ENCODE measurements at places on chromosomes 3 and 15.

DNA sequence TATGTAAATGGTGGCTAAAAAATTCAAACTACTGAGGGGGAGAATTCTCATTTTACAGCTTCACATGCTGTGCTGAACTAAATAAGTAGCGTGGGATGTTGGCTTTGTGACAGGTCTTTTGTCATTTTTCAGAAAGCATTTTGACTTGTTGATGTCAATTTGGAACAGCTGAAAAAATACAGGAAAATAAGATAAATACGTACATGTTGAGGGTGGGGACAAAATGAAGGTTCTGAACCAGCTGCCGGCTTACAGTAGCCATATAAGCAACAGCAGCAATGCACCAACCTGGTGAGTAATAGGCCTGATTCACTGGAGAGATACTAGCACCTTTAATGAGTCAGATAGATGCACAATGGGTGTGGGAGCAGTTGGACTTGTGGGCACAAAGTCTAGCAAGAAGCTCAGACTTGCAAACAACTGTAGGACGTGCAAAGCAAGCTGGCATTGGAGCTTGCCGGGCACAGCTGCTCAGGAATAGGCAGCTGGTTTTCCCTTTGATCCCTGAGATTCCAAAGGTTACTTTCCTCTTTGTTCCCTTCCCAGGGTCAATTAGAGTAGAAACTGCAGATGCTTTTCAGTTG is 12.9 kb downstream of the B3GNT5 start:
- H3K27ac ChIP-seq: no peak overlapping the region
- no peaks in the 10 kb centered on the region for H3K27me3 ChIP-seq
- no peak overlapping the region for H3K4me3 ChIP-seq

- H3K36me3 ChIP-seq: no peaks in the 10 kb centered on the region
- no peak overlapping the region for H3K27ac ChIP-seq
- no peaks in the 10 kb centered on the region for H3K27me3 ChIP-seq
These were observed 38.8 kb upstream of the IQSEC1 start for GRCh38 chr3:13111873-13112520.

GRCh38 chr3:126125781-126126251 is 41.9 kb upstream of the SLC41A3 start:
- H3K27ac ChIP-seq: no peak overlapping the region
- no peaks in the 10 kb centered on the region for H3K27me3 ChIP-seq
- DNase-seq: no peak
- no peak overlapping the region for H3K4me3 ChIP-seq
- H3K36me3 ChIP-seq: no peaks in the 10 kb centered on the region

DNA sequence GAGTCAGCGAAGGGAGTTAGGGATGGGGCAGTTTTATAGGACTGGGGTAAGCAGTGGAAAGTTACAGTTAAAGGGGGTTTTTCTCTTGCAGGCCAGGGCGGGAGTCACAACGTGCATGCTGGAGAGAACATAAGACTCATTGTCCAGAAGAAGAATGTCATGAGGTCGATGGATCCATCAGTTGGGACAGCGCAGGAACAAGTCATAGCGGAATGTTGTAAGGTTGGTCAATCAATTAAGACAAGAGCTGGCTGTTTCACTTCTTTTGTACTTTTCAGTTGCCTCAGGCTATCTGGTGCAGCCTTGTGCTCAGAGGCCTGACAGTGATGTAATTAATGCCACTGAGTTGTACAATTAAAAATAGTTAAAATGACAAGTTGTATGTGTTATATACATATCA is 165.6 kb downstream of the OCA2 start:
- H3K27ac ChIP-seq: no peak overlapping the region
- H3K4me1 ChIP-seq: no peaks in the 10 kb centered on the region
- no peak overlapping the region for H3K4me3 ChIP-seq
- H3K36me3 ChIP-seq: no peaks in the 10 kb centered on the region
